Activated CD4-positive, CD25-positive, alpha-beta regulatory T cell treated with anti-CD3 and anti-CD28 coated beads, Interleukin-2, amount 50 U/mL, for 24 hours (primary cell): ENCODE measurements at places on chromosomes 2 and 18.

- no peak for ATAC-seq
Observed at GRCh38 chr2:132871831-132872230, 201.8 kb upstream of the LYPD1 start.

DNA sequence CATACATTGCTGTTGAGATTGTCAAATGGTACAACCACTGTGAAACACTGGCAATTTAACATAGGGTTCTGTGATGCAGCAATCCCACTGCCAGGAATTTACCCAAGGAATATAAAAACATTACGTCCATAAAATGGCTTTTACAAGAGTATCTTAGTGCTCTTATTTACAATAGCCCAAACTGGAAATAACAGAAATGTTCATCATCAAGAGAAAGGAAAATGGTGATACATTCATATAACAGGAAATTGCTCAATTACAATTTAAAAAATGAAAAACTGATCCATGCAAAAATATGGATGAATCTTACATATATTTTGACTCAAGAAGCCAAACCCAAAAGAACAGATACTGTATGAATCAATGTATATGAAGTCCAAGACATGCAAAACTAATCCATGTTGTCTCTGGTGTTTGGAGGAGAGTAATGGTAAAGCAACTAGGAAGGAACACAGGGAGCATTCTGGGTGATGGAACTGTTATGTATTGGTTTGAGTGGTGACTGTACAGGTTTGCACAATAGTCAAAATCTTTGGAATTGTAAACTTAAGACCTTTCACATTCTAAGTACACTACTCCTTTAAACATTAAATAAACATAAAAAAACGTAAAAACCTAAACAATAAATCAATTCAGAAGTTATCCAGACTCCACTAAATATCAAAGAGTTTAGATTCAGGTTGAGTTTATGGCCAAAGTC is 104.8 kb upstream of the WDR75 start:
- ATAC-seq: no peak

DNA sequence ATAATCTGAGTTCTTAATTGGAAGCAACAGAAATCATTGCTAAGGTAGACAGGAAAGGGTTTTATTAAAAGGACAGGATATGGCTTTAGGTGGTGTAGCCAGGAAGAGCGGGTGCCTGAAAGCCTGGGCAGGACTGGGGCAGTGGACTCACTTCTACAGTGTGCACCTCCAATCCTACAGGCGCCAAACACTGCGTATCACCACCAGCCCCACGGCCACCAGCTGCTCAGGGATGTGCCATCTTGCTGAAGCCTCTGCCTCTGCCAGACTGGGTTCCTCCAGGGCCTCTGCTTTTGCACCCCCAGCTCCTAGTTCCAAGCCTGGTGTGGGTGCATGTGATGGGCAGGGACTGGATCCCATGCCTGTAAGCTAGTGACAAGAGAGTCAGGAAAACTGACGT is 29.7 kb upstream of the DPYSL5 start:
- no peak for ATAC-seq

DNA sequence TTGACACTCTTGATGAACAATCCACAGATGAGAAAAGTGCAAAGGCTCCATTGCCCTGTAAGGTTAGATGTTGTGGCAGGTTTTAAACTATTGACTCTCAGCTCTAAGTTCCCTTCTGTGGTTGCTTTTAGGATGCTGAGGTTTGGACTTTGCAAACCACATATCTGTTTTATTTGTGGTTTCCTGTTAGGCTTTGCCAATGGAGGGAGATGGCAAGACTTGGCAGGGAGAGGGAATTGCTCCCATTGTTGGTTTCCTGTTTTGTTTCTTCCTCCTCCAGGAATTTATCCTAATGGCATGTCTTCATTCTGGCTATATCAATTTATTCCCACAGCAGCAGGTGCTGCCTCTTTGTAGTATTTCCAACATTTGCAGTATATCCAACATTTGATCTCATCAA is 772.3 kb downstream of the LRRTM4 start:
- ATAC-seq: no peak

DNA sequence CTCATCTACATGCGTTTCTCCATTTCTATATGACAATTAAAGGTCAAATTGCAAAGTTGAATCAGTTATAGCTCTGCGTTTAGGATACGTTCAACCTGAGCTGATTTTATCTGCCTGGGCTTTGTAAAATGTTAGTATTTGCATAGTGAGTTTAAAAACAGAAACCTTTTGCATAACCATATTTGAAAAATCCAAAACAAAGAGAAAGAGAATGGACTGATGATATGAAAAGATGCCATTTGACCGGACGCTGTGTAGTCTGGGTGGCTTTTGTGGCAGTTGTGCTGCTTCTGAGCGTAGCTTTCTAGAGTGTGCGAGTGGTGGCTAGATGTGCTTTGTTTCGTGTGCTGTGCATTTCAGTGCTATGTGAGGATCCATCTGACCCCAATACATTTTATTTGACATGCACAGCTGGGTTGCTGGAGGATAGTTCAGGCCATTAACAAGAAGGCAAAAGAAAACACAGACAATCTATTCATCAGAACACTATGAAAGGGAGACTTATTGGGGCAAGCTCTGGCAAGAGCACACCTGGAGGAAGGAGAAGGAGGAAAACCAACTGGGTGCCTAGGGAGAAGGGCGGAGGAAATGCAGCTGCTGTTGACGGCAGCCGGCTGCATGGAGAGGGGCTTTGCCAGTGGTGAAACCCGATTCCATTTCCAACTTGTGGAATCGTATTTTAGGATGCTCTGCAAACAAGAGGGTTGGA is 126.8 kb downstream of the ACOXL start:
- ATAC-seq: peak; percentile 41

DNA sequence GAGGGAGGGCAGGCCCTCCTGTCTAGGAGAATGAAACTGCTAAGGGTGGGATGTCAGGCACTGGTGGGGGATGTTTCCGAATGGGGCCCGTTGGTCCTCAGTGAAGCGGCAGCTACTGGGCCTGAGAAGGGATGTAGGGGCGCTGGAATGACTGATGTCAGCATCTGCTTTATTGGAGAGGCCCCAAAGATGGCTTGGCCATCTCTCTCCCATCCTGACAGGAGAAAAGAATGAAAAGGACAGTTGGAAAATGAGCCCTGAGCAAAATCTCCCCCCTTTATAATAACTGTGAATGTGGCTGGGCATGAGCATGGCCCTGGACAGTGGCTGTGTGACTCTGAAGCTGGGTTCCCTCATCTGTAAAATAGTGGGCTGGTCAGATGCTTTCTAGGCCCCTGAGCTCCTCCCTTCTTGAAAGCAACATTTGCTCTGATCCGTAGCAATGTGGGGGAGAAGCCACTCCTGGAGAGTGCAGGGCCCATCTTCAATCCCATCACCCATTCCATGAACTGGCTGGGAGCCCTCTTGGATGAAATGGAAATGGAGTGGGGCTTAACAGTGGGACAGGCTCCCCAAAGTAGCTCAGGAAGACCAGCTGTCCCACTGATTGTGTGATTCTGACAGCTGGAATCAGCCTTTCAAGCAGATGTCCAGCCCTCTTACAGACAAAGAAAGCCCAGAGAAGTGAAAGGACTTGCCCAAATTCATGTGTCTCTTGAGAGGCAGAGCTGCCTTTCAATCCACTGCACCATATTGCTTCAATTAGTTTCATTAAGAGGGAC is 232.7 kb upstream of the SMAD2 start:
- no peak for ATAC-seq

DNA sequence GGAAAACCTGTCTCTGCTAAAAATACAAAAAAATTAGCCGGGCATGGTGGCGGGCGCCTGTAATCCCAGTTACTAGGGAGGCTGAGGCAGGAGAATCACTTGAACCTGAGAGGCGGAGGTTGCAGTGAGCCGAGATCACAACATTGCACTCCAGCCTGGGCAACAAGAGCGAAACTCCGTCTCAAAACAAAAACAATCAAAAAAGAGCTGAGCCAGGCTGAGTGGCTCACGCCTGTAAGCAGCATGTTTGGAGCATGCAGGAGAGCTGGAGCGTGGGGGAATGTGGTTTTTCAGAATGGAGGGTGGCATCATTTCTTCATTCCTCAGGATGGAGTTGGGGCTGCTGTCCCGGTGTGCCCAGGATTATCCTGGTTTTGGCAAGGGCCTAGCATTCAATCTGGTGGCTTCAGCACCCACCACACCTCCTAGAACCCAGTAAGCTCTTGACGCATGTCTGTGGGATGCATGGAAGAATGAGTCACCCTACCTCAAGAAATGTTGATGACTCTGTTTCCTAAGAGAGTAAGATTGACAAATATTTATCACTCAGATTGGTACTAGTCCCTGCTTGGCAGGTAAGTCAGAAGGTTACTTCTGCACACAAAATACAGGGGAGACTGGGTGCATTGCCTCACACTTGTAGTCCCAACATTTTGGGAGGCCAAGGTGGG is 90.2 kb upstream of the ODC1 start:
- peak; percentile 77 for ATAC-seq

- no peak for ATAC-seq
Observed at GRCh38 chr18:2135309-2135708, 436.0 kb downstream of the METTL4 start.
